ENCODE measurements at places on chromosomes 4 and X. TPM values are rescaled to one million over a fixed set of nuclear protein-coding genes. Genes with fewer than 3 reads are reported as not detected.

- DNase-seq, result no peak
Measured at GRCh38 chr4:3184725-3185124, 64.2 kb upstream of the MSANTD1 start.

GRCh38 chrX:45872480-45872879, 671.8 kb upstream of the DIPK2B start:
- no peak for DNase-seq

GRCh38 chr4:149790172-149790907, 25.3 kb downstream of the IQCM start:
- DNase-seq, result no peak

- DNase-seq, result no peak
Measured at GRCh38 chr4:83552083-83552482, 16.2 kb downstream of the GPAT3 start.

Gene SULT1E1
- 15.7 TPM for total RNA-seq

Gene TLR1
- 4.5 TPM for total RNA-seq

- no peak for DNase-seq
Measured at GRCh38 chr4:113763029-113763285, 1.4 kb upstream of the CAMK2D start.

Gene TCEAL9
- total RNA-seq, result 26.9 TPM

GRCh38 chrX:37796310-37796709, 16.5 kb downstream of the CYBB start:
- DNase-seq, result no peak

Gene ADGRG4
- not detected for total RNA-seq

DNA sequence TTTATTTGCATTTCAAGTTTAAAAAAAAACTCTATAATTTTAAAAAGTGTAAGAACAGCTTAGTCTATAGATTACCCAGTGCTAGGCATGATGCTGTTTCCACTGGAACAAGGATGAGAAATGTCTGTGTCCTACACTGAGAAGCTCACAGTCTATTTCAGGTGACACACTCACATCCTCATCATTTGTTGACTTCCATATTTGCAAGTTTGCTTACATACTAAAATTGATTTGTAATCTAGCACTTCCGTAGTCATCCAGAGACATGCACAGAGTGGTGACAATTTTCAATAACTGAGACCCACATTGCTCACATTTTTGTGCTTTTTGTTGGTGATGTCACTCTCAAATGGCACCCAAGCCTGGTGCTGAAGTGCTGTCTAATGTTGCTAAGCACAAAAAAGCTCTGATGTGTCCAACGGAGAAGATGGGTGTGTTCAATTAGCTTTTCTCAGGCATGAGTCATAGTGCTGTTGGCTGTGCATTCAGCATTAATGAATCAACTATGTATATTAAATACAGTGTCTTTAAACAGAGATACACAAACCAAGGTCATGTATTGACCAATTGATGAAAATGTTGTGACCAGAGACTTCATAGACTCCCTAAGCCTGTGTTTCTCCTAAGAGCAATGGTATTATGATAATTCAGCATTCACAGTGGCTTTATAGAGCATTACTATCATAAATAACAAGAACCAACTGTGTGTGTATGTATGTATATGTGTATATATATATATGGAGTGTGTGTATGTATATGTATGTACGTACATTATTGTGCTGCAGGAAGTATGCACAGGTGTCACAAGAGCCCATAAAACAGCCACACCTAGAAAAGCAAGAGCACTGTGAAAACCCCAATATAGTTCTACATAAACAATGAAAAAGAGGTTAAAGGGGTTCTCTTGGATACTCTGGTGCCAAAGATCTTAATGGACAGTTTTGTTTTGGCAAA, 31.2 kb upstream of the VCX3B start:
- no peak for DNase-seq

Gene FAM193A
- 38.6 TPM for total RNA-seq

Gene ADH7
- total RNA-seq, result not detected

Gene PGAM4
- not detected for total RNA-seq

DNA sequence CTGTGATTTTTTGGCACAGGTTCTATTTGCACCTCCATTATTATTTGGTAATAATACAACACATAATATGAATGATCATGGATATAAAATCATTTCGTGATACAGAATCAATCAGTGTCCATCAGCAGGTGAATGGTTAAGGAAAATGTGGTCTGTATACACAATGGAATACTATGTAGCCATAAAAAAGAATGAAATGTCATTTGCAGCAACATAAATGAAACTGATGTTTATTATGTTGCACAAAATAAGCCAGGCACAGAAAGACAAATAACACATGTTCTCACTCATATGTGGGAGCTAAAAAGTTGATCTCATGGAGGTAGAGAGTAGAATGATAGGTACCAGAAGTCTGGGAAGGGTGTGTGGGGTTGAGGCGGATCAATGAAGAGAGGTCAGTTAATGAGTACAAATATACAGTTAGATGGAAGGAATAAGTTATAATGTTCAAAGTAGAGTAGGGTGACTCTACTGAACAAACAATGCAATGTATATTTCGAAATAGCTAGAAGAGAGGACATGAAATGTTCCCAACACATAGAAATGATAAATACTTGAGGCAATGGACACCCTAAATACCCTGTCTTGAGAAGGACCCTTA, 1.1 kb upstream of the SMARCA1 start:
- no peak for DNase-seq

Gene SPARCL1
- total RNA-seq, result 259 TPM

- DNase-seq, result no peak
Measured at GRCh38 chr4:104616401-104616820, 121.7 kb upstream of the CXXC4 start.

Gene AFM
- total RNA-seq, result not detected

Gene TCP11X2
- not detected for total RNA-seq

DNA sequence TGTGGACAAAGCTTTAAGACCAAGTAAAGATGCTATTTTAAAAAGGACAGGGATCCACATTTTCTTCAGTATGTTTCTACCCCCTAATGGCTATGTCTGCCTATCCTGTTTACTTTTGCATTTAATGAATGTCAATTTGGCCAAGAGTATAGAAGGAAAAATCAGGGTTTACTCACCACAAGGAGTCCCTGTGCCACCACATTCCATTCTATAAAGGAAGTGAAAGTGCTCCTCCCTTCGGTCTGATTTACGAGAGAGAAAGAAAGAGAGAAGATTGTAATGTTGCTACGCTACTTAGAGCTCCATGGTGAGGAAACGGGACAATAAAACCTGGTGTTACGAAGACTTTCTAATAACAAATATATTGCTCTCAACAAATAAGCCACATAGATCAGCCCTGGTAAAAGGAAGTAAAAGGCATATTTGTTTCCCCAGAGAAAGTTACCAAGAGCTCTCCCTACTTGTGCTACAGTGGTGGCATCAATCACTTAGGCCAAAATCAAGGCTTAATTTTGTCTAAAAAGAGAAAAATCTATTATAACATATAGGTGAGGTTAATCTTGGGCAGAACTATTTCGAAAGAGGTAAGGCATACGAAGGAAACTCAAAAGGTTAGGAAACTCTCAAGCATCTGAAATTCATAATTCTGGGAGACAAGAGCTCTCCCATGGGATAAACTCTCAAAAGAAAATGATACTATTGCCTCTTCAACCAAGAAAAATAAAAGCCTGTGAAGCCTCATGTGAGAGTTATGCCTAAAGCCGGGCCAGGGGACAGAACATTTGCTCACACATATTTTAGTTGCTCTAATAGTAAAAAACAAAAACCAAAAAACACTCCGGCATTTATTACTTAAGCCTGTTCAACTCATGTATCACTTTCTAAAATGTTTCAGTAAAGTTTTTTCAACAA, 29.5 kb downstream of the TAPT1 start:
- DNase-seq, result no peak

DNA sequence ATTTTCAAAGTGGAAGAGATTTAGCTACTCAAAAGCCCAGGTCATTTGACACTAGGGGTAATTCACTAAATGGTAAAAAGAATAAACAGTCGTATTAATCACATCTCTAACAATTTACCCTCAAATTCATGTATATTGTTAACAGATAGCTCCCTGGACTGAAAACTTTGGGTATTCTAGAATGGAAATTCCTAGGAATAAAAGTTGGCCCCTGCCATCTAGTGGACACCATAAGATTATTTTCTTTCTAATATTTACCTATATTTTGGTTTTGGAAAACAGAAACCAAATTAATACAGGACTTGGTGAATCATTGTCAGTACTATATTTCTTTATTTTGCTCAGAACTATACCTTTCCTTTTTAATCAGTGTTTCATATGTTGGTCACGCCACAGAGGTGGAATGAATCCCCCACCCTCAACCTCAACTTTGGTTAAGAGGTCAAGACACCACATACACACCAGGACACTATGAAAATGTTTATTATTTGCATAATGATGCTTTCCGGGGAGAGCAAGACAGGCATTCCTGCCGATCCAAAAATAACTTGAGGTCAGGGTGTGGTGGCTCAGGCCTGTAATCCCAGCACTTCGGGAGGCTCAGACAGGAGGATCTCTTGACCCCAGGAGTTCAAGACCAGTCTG, 96.2 kb upstream of the APOOL start:
- no peak for DNase-seq

All from lower leg skin (tissue), 4 donors.